ENCODE measurements at places on chromosomes 1 and 21.

DNA sequence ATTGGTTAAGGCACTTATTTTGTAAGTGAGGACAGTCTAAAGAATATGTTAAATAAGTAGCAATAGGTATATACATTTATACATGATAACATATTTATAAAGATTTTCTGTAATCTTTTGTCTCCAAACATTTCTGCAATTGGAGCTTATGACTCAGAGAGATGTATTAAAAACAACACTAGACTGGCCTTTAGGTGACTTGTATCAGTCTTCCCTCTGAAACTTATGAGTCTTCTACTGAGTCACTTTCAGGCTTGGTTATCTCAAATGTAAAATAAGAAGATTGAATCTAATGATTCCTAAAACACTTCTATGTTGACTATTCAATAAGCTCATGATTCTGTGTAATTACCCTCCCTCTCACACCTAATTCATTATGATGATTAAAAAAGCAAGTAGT lies 672.6 kb upstream of the NEGR1 start:
- DNase-seq = no peak

DNA sequence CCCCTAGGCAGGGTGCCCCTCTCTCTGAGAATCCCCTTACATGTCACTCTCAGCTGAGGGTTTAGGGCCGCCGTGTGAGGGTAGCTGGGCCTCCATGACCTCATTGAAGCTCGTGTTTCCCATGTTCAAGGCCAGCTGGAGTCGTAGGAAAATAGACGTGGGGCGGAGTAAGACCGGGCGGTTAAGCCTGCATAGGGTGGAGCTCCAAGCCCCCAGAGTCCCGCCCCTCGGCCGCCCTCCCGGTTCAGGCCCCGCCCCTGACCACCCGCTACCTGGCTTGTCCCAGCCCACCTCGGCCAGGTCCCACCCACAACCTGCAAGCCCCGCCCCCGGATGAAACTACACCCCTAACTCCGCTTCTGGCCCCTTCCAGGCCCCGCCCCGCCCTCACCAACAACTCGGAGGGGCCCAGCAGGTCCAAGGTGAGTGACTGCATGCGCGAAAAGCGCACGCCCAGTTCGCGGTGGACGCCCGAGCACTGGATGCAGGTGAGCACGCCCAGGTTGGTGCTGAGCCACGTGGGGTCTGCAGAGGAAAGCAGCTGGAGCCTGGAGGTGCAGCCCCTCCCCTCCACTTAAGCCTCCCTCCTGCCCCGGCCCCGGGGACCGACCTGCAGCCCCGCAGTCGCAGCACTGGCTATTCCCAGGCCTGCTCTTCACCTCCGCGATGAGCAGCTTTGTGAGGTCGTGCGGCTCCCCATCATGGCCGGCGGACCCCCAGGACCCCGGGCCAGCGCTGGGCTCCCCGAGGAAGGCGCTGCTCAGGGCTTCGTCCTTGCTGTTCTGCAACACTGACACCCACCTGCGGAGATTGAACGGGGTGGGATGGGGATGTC lies 12.2 kb upstream of the TCEA3 start:
- DNase-seq = no peak

DNA sequence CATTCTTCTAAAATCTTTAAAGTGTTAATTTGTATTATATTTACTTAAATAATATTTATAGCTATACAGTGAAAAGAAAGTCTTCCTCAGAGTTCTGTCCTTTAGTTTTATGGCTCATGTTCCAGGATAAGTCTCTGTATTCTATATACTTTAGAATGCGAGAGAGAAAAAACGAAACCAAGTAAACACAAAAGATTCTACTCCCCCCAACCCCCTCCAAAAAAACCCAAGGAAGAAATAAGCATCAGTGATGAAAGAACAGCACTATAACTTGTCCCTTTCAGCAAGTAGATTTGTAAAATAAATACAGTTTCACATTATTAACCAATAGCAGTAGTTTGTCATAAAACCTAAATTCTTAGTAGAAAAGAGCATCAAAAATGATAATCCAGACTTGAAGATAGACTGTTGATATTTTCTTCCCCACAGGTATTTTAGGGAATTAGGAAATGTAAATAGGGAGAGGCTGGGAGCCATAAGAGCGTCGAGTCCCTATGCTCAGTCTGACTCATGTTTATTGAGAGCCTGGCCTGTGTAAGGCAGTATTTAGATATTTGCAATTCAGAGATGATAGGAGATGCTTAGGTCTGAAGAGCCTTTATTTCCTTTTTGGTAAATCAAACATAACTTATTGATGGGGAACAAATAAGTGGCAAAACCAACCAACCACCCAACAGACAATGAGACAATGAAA lies 35.5 kb downstream of the CDC14A start:
- DNase-seq = no peak

DNA sequence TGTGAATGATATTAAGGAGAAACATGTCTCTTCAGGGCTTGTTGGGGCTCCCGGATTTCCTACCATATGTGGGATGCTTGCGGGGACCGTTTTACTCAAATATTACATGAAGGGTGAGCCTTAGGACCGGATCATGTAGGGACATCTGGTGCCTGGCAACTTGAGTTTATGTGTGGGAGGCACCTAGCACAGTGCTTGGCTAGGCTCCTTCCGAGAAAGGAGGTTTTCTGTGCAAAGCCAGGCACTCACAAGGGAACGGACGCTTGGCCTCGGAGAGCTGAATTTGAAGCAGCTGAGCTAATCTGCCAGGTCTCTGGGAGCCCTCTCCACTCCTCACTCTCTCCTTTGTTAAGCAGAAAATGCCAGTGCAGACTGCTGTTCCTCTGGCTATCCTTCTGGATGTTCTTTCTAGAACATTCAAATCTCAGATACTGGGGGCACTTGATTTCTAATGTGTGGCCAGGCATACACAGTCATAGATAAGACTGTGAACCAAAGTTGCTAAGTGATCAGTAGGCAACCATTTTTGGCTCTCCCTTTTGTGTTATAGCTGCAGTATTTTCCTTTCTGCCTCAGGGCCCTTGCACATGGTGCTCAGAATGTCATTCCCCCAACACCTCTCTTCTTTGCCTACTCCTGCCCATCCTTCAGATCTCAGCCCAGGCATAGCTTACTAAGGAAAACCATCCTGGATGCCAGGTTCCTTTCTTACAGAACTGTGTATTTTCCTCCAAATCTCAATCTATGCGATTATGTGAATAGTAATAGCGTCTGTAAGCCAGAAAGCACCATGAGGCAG lies 216.6 kb upstream of the CSF3R start:
- DNase-seq = no peak

GRCh38 chr1:41454406-41454805 lies 30.1 kb downstream of the EDN2 start:
- no peak for DNase-seq

DNA sequence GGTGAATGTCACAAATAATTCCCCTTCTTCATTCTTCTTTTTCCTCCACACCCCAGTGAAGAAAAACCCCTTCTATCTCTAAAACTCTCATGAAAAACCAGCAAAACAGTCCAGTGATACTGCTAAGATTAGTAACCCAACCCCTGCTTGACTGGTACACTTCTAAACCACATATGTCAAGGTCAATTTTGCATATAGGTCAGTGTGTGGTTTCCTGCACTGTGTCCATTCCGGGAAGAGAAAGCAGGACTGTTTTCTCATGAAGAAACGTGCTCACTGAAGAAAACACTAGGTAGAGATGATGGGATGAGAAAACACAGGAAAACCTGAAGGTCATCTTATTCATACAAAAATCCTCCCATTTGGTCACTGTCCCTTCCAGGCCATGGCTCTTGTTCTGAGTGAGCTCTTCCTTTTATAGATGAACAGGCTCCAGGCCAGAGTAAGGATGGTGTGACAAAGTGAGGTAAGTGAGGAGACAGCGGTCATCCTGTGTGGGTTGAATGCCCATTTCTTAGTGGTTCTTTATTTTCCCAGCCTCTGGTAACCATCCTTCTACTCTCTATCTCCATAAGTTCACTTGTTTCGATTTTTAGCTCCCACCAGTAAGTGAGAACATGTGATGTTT lies 122.7 kb downstream of the FASLG start:
- DNase-seq = no peak

GRCh38 chr1:1687846-1688245 lies 4.7 kb downstream of the SLC35E2B start:
- DNase-seq = no peak

GRCh38 chr1:246647113-246647512 lies 77.1 kb upstream of the SCCPDH start:
- no peak for DNase-seq

GRCh38 chr1:100606438-100606837 lies 68.5 kb downstream of the GPR88 start:
- no peak for DNase-seq

DNA sequence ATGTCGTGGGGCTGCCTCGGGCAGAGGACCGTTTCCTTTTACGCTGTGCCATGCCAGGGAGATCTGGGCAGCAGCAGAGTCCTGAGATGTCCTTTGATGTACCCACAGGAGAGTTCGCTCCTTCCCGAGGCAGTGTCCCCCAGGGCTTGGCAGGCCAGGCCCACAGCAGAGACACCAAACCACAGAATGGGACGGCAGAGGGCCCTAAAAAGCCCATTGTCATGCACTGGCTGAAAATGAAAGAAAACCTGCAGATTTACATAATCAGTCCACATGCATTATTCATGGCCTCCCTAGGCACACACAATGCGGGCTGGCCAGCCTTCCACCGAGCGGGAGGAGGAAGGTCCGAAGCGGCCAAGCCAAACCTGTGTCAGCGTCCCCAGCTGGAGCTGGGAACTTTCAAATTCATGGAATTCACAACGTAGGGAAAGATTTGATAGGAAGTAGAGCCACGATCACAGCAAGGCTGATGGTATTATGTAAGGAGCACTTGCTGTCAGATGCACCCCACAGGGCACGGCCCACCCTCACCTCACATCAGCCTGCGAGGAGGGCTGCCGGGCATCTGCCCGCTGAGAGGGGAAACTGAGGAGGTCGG lies 25.3 kb upstream of the EFHD2 start:
- no peak for DNase-seq

- DNase-seq = no peak
Measured at GRCh38 chr21:39663066-39663465, 50.3 kb downstream of the B3GALT5 start.

GRCh38 chr1:62922006-62922405 lies 138.1 kb downstream of the ATG4C start:
- DNase-seq = no peak

GRCh38 chr1:51453010-51453409 lies 66.1 kb downstream of the EPS15 start:
- no peak for DNase-seq

GRCh38 chr1:93608187-93609109 lies 73.2 kb downstream of the BCAR3 start:
- no peak for DNase-seq

- no peak for DNase-seq
Measured at GRCh38 chr1:215119719-215120365, 37.3 kb downstream of the KCNK2 start.

DNA sequence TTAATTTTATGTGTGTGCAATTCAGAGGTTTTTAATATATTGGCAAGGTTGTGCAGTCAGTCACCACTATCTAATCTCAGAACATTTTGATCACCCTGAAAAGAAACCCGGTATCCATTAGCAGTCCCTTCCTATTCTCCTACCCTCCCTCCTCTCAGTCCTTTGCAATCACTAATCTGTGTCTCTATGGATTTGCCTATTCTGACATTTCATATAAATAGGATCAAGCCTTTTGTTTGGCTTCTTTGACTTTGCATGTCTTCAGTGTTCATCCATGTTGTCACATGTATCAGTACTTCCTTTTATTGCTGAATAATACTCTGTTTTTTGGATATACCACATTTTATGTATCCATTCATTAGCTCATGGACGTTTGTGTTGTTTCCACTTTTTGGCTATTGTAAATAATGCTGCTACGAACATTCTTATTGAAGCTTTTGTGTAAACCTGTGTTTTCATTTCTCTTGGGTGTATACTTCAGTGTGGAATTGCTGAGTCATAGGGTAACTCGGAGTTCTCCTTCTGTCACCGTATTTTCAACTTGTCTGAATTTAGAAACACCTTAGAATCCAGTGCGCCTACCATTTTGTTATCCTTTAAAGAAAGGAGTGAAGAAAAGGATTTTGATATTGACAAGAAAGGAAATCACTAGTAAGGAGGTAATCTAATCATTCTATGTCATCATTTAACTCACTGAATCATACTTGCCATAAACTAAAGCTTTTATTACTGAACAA lies 3.4 kb downstream of the CEP85 start:
- no peak for DNase-seq

Data from NCI-H187 treated with DMSO at 0.1 percent for 48 hours (cell line).